ENCODE measurements at places on chromosomes 6 and 20.

DNA sequence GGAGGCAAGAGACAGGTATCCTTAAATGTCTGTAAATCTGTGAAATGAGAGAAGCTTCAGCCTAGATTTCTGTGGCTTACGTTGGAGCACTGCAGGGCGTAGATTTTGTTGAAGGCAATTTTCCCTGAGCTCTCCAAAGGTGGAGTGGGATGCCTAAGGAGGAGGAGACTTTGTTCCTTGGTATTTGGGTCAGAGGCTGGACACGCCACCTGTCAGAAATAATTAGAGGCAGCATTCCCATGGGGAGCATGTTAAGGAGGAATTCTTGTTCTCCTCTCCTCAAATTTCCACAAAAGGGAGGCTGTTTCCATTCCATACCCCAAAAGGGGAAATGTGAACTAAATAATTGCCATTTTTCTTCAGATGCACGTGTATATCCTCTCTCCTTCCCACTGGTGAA lies 11.1 kb upstream of the SCGN start:
- H3K27me3 ChIP-seq = no peaks in the 10 kb centered on the region
- DNase-seq = no peak
- no peak overlapping the region for H3K4me3 ChIP-seq
- H3K36me3 ChIP-seq = no peaks in the 10 kb centered on the region
- no peaks in the 10 kb centered on the region for H3K4me1 ChIP-seq

- H3K27ac ChIP-seq = no peak overlapping the region
- no peak for DNase-seq
- no peak overlapping the region for H3K4me3 ChIP-seq
Observed at GRCh38 chr20:19008497-19008896, 194.9 kb downstream of the SCP2D1 start.

GRCh38 chr6:32700391-32701040 lies 34.1 kb upstream of the HLA-DQB1 start:
- H3K4me1 ChIP-seq = peaks cover 6% of the 10 kb centered on the region
- H3K27ac ChIP-seq = no peak overlapping the region
- H3K36me3 ChIP-seq = no peaks in the 10 kb centered on the region
- peaks cover 40% of the 10 kb centered on the region for H3K27me3 ChIP-seq
- no peak overlapping the region for H3K4me3 ChIP-seq
- peak; percentile 67 for DNase-seq

- no peaks in the 10 kb centered on the region for H3K4me1 ChIP-seq
- no peak for DNase-seq
- no peaks in the 10 kb centered on the region for H3K36me3 ChIP-seq
- H3K27ac ChIP-seq = no peak overlapping the region
Observed at GRCh38 chr6:16421462-16421960, 183.1 kb downstream of the GMPR start.

- DNase-seq = no peak
- peaks cover 7% of the 10 kb centered on the region for H3K36me3 ChIP-seq
- H3K4me1 ChIP-seq = peaks cover 14% of the 10 kb centered on the region
- H3K27me3 ChIP-seq = no peaks in the 10 kb centered on the region
- no peak overlapping the region for H3K27ac ChIP-seq
- no peak overlapping the region for H3K4me3 ChIP-seq
Observed at GRCh38 chr20:32158351-32158750, 48.8 kb downstream of the TM9SF4 start.

GRCh38 chr20:1563598-1563997 lies 6.1 kb upstream of the SIRPD start:
- DNase-seq = peak; percentile 0
- H3K27me3 ChIP-seq = no peaks in the 10 kb centered on the region
- H3K4me3 ChIP-seq = no peak overlapping the region
- no peak overlapping the region for H3K27ac ChIP-seq

- no peak overlapping the region for H3K4me3 ChIP-seq
- DNase-seq = peak; percentile 67
- H3K27me3 ChIP-seq = no peaks in the 10 kb centered on the region
- no peaks in the 10 kb centered on the region for H3K4me1 ChIP-seq
- H3K27ac ChIP-seq = no peak overlapping the region
Observed at GRCh38 chr6:154962753-154963152, 32.4 kb upstream of the TIAM2 start.

- no peaks in the 10 kb centered on the region for H3K27me3 ChIP-seq
- no peaks in the 10 kb centered on the region for H3K36me3 ChIP-seq
- no peak for DNase-seq
Observed at GRCh38 chr6:166903500-166903899, 52.9 kb downstream of the RNASET2 start.

GRCh38 chr6:148166339-148166968 lies 176.2 kb upstream of the SASH1 start:
- no peak overlapping the region for H3K4me3 ChIP-seq
- H3K36me3 ChIP-seq = no peaks in the 10 kb centered on the region
- no peak overlapping the region for H3K27ac ChIP-seq
- peak; percentile 75 for DNase-seq
- H3K4me1 ChIP-seq = peaks cover 5% of the 10 kb centered on the region

DNA sequence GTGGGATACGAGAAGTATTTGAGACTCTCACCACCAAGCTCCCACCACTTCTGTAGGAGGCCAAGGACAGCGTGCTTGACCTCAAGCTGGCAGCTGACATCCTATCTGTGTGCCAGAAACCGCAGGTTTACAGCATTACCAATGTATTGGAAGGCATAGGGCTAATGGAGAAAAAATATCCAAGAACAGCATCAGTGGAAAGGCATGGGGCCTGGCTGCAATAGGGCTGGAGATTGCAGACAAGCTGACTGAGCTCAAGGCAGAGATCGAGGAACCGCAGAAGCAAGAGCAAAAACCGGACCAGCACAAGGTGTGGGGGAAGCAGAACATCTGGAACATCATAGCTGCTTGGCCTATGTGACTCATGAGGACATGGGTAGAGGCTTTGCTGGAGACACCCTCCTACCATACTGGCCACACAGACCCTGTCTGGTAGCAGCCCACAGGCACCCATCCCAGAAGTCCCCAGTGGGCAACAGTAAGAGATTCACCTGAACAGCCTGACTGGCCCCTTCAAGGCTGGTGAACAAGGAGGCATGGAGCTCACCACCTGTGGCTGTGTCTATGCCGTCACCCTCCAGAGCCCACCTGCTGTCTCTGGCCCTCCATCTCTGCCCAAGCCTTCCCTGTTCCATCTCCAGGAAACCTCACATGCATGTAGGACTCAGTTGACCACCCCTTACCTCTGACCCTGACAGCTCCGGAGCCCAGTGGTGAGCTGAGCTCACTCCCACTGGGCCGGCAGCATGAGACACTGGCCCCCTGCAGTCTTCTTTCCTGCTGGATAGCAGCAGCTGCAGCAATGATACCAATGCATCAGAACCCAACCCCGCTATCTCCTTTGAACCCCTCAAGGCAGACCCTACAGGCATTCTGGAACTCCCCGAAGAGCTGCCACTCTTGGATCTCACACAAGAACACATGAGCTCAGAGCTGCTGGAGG lies 171.1 kb downstream of the KIF6 start:
- DNase-seq = no peak
- no peaks in the 10 kb centered on the region for H3K4me1 ChIP-seq
- no peaks in the 10 kb centered on the region for H3K36me3 ChIP-seq

- H3K4me3 ChIP-seq = no peak overlapping the region
- H3K36me3 ChIP-seq = no peaks in the 10 kb centered on the region
- H3K4me1 ChIP-seq = no peaks in the 10 kb centered on the region
- H3K27me3 ChIP-seq = no peaks in the 10 kb centered on the region
- no peak overlapping the region for H3K27ac ChIP-seq
Observed at GRCh38 chr6:150200428-150201100, 57.7 kb downstream of the PPP1R14C start.

DNA sequence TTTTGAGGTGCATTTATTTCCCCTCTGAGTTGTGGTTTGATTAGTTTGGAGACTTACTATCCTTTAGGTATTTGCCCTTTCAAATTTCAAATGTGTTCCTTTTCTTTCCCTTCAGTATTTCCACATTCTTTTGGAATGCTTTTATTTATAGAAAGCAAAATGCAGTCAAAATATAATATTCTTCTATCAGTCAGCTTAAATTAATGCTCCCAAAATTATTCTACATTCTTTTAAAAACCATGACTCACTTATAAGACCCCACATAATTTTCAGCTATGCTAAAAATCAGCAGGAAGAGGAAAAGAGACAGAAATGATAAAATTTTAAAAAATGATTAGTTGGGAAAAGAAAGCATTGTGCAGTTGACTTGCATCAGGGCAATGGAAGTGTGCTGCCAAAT lies 180.0 kb upstream of the SMLR1 start:
- H3K4me3 ChIP-seq = no peak overlapping the region
- DNase-seq = no peak
- H3K4me1 ChIP-seq = no peaks in the 10 kb centered on the region

DNA sequence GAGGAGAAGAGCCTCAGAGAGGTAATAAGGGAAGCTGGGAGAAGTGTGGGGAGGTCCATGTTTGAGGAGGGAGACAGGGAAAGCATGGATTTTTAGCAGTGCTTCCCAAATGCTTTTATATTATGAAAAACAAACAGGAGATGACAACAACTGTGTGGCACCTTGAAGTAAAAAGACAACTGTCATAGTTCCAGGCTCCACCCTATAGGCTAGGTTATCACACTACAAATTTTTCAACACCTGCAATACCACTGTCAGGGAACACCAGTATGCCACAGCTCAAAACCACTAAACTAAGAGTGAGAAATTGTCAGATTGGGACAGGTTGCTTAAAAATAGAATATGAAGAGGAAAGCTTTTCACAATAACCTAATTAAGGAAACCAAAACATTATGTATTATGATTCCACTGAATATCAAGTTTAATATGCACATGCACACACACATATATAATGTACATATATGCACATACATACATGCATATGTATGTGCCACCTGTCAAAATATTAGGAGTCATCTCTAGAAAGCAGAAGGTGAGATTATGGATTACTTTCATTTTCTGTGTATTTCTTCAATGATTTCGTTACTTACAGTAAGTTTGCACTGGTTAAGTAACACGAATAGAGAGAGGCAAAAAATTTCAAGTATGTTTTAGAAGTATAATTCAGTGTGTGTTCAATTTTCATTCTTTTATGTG lies 261.2 kb downstream of the PTPRK start:
- DNase-seq = no peak
- H3K27me3 ChIP-seq = no peaks in the 10 kb centered on the region
- no peak overlapping the region for H3K27ac ChIP-seq
- no peak overlapping the region for H3K4me3 ChIP-seq
